CD4-positive, alpha-beta T cell treated with Interleukin-12 subunit alpha and Interleukin-12 subunit beta, for 1 hour (primary cell): ENCODE measurements at places on chromosomes 3 and 15.
A peak's percentile ranks its signal among the peaks of the same experiment; 100 is the strongest.

- DNase-seq = no peak
Observed at GRCh38 chr3:53170325-53171063, 9.5 kb downstream of the PRKCD start.

GRCh38 chr3:31288641-31289100, 244.1 kb upstream of the STT3B start:
- peak; percentile 9 for DNase-seq

DNA sequence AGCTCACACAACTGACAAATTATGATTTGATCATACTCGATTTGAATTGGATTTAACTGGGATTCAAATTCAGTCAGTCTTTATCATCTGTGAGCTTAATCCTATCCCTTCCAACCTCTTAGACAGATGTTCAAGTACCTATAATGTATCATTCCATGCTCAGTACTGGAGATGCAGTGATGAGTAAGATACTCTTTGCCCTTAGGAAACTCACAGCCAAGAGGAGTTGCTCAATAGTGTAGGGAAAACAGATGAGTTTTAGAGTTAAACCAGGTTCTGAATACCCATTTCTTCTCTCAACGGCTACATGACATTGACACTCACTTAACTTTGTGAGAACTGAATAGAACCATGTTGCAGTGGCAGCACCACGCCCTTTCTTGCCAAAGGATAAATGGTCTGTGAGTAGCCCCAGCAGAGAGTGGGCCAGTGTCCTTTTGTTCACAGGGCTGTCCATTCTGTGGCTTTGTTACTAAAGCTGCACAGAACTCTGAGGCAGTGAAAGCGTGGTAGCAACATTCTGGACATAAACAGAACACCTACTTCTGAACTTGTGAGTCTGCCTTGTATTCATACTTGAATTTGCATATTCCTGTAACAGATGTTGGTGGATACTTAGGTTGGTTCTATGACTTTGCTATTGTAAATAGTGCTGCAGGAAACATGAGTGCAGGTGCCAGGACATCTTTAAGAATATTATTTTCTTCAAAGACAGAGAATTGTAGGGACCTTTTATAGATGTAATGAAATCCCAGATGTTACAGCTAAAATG, 91.6 kb downstream of the RASA2 start:
- no peak for DNase-seq

DNA sequence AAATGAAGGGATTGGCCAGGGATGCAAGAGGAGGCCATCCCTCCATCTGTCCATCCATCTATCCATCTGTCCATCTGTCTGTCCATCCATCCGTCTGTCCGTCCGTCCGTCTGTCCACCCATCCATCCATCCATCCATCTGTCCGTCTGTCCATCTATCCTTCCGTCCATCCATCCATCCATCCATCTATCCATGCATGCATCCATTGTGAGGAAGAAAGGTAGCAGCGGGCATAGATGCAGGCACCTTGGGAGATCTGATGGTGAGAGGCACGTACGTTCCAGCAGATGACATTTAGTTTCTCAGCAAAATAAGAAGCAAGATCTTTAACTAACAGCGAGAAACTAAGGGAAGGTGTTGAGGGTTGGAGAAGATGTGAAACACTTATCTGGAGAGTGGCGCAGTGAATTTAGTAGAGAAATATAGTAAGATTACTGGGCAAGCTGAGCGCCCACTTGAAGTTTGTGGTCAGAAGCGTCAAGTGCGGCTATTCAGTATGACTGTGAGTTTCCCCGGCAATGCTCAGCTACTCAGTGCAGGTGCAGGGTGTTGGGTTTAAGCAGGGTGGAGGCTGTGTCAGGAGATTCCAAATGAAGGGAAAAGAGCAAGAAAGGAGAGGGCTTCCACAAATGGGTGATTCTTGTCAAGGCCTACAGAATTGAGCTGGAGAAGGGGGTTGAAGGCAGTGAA, 22.4 kb upstream of the SRP14 start:
- DNase-seq = no peak

DNA sequence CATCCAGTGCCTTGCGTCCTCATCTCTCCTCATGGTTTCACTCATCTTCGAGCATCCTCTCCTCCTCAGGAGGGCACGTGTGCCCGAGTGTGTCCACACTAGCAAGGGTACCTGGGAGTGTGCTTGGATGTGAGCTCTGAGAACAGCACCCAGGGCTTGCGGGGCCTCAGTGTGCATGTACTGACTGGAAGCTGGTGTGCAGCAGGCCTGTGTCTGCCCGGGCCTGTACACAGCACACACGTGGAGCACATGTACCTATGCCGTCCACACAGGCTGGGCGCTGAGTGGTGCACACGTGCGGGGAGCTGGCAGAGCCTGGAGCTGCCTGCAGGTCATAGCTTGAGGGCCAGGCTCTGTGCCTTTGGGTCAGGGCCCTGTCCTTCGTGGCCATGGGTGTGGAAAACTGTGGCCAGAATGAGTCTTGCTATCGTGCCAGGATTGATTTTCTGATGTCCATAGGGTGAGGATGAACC, 34.9 kb downstream of the TSPAN3 start:
- DNase-seq = no peak

- DNase-seq = no peak
Observed at GRCh38 chr3:43074482-43074881, 31.4 kb downstream of the POMGNT2 start.

DNA sequence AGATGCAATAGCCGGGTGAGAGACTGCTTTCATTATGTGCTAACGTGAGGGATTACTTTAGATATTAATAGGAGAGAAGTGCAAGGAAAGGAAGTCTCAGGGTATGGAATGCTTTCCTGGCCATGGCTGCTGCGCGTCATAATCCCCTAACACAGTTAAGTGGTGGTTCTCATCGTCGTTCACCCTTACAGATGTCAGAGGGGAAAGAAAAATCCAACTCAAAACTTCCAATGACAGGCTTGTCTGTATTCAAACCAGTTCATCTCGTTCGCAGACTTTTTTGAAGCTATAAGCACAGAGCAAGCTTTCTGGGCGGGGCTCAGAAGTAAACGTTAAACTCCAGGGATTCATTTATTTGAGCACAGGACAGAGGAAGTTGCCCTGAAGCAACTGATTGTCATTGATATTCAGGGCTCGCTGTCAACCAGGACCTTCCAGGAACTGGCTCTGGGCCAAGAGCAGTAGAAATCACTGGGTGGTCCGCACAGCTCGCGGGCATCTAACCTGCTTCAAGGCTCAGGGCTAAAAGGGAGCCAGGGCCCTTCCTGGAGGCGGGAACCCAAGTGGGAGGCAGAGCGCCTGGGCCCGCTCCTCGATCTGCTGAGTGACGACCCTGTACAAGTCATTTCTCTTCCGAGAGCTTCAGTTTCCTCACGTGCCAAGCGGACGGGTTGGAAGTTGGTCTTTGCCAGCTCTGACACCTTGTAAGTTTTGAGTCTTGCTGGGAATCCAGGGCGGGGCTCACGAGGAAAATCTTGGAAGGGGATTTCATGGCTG, 1.1 kb upstream of the LPP start:
- DNase-seq = no peak

DNA sequence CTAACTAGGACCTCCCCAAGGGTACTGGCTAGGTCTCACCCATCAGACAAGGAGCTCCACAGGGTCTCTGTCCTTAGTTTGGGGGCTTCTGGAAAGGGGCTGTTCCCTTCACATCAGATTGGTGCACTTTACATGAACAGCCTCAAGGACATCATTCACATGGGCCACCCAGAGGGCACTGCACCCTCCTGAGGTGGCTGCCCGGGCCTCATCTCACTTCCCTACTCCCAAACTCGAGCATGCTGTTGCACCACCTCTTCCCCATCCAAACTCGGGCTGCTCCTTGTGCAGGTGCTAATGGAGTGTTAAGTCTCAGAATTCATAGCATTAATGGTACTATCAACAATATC, 48.1 kb downstream of the RAB11A start:
- no peak for DNase-seq

- DNase-seq = no peak
Observed at GRCh38 chr3:32835961-32836360, 18.2 kb downstream of the TRIM71 start.

DNA sequence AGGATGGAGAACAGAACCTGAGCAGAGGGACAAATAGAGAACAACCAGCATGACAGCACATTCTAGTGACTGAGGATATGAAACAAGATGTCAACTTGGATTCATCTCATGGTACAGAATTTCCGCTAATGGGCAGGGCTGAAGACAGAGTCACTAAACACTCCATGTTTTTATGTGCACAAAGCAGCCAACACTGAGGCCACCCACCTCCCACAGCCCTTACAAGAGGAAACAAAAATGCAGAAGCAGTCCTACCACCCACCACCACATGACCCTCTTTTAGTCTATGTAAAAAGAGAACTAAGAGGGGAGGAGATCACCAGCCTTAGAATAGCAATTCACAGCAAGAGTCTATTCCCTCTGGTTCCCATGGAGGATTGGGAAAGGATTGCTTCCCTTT, 131.4 kb upstream of the UBE2E2 start:
- DNase-seq = peak; percentile 5

DNA sequence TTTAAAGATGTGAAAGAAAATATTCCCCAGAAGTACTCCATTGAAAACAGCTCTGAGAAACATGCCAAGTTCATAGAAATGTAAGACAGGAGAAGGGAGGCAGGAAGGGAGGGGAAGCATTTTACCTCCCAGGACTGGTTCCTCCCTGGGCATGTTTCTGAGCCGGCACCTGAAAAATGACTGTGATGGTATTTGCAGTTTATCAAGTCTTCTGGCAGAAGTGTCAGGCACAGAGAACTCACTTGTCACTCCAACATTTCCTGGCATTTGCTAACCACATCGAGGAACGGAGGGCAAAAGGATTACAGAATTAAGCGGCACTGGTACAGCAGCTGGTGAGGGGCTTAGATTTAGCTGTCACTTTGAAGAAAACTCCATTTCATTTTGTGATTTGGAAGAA, 1054.0 kb downstream of the TUSC7 start:
- no peak for DNase-seq

GRCh38 chr3:153840487-153840886, 280.7 kb upstream of the ARHGEF26 start:
- no peak for DNase-seq

DNA sequence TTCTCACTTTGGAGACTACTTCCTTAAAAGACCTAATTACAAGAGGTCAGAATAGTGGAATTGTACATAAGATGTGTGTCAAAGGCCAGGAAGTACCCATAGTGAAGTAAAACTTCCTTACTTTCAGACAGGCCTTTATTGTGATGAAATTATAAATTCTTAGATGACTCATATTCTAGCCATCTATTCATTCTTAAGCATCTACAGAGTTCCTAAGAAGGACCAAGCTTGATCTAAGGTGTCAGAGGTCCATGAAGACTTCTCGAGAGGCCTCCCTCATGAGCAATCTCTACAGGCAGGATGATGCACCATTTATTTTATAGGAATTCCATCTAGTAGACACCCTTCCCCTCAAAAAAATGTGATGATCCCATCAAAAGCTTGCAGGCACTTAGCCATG, 493.3 kb downstream of the MAGI1 start:
- no peak for DNase-seq

DNA sequence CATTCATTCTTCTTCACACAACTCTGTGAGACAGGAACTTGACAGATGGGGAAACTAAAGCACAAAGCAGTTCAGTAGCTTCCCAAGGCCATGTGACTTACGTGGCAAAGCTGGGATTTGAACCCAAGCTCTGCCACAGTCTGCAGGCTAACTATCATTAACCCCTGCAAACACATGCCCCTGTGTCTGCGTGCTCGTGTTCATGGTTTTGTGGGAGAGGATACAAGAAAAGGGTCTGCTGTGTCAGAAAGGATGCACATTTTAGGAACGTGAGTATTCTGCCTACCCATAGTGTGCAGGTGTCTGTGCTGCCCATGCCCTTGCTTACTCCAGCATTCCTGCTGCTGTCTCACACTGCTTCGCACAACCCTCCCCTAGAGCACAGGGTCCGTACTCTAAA, 137.0 kb downstream of the CHDH start:
- no peak for DNase-seq

GRCh38 chr3:178388473-178388872, 147.8 kb upstream of the KCNMB2 start:
- DNase-seq = no peak

GRCh38 chr3:152443212-152444023, 174.7 kb downstream of the MBNL1 start:
- no peak for DNase-seq

- DNase-seq = no peak
Observed at GRCh38 chr15:100030586-100031229, 297.5 kb upstream of the LYSMD4 start.

GRCh38 chr3:191301017-191301416, 28.2 kb upstream of the CCDC50 start:
- DNase-seq = no peak

DNA sequence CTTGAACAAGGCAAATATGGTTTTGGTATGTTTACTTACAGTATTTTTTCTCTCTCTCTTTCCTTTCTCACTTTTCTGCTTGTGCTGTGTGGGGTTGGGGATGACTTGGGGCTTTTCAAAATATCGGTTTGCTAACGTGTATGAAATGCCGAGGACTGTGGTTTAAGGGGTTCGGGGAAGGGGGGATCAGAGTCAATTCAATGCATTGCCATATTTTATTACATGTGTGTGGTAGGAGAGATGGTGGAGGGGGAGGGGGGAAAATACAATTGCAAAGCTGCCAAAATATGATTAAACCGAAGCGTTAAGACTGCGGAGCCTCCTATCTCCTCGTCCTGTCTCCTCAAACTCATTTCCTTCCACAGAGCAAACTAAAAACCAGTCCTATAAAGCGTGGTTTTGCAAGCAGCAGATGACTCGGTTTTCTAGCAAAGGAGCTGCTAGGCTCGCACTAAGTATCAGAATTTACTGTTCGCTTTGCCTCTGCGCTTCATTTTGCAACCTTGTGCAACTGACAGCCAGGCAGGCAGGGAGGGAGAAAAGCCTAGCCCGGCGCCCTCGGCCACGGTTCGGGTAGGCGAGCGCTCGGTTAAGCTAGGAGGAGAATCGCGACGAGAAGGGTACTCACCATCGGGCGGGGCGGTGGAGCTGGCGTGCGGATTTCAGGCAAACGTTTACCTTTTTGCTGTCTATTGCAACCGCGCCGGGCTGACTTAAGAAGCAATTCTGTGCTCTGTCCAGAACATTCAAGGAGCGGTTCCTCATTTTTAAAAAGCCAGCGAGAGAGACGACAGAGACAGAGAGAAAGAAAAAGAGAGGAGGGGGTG, 4.0 kb upstream of the NR2F2 start:
- no peak for DNase-seq

GRCh38 chr3:65963787-65964677, 74.7 kb downstream of the MAGI1 start:
- no peak for DNase-seq
